Endothelial cell of umbilical vein (primary cell): ENCODE measurements at places on chromosomes 1 and 21. TPM values are rescaled to one million over a fixed set of nuclear protein-coding genes. Genes with fewer than 3 reads are reported as not detected.

AIRE gene
- 0.04 and 0.05 TPM in 2 replicates for polyA plus RNA-seq

KPRP gene
- polyA plus RNA-seq = not detected in 2 replicates

CCDC27 gene
- not detected in 2 replicates for polyA plus RNA-seq

ESPN gene
- 0.46 and 0.54 TPM in 2 replicates for polyA plus RNA-seq

MARK1 gene
- polyA plus RNA-seq = 1.2 and 1.4 TPM in 2 replicates

BOLA1 gene
- 12.2 and 16.1 TPM in 2 replicates for polyA plus RNA-seq

RAB7B gene
- 0.15 and 0.51 TPM in 2 replicates for polyA plus RNA-seq

LCE6A gene
- polyA plus RNA-seq = not detected in 2 replicates

CDK18 gene
- 0.13 and 0.17 TPM in 2 replicates for polyA plus RNA-seq

ARHGEF16 gene
- polyA plus RNA-seq = 0.52 and 0.80 TPM in 2 replicates

OVAAL gene
- 0.04 TPM in 1 of 2 replicates, not detected in the other for polyA plus RNA-seq

CTSS gene
- 3.5 and 4.0 TPM in 2 replicates for polyA plus RNA-seq

NBPF6 gene
- not detected in 2 replicates for polyA plus RNA-seq

ANXA9 gene
- polyA plus RNA-seq = not detected in 2 replicates

RIPPLY3 gene
- polyA plus RNA-seq = 0.03 TPM in 1 of 2 replicates, not detected in the other

PSRC1 gene
- 21.6 and 25.0 TPM in 2 replicates for polyA plus RNA-seq

FMO5 gene
- polyA plus RNA-seq = 0.43 and 0.48 TPM in 2 replicates

RYR2 gene
- not detected in 2 replicates for polyA plus RNA-seq

TRIM58 gene
- not detected in 2 replicates for polyA plus RNA-seq

LCE1B gene
- not detected in 2 replicates for polyA plus RNA-seq

PTPN7 gene
- polyA plus RNA-seq = 1.8 and 2.4 TPM in 2 replicates

HCRTR1 gene
- 1.3 and 1.5 TPM in 2 replicates for polyA plus RNA-seq

KRTAP19-1 gene
- not detected in 2 replicates for polyA plus RNA-seq

LCE3D gene
- polyA plus RNA-seq = not detected in 2 replicates

PCBP3 gene
- polyA plus RNA-seq = 0.06 TPM in 1 of 2 replicates, not detected in the other

LCA5L gene
- 0.26 and 0.38 TPM in 2 replicates for polyA plus RNA-seq

FAM151A gene
- not detected in 2 replicates for polyA plus RNA-seq

CRABP2 gene
- 0.21 and 0.32 TPM in 2 replicates for polyA plus RNA-seq

ACTL8 gene
- polyA plus RNA-seq = not detected in 2 replicates

NTRK1 gene
- polyA plus RNA-seq = 0.07 TPM in 1 of 2 replicates, not detected in the other

CA14 gene
- polyA plus RNA-seq = not detected in 2 replicates

CYYR1 gene
- 10.3 and 13.2 TPM in 2 replicates for polyA plus RNA-seq

FCMR gene
- not detected in 2 replicates for polyA plus RNA-seq

ARMH1 gene
- polyA plus RNA-seq = 0.17 and 0.48 TPM in 2 replicates

NFASC gene
- polyA plus RNA-seq = not detected in 2 replicates

MAP3K21 gene
- polyA plus RNA-seq = 0.48 and 0.65 TPM in 2 replicates

CHIA gene
- polyA plus RNA-seq = not detected in 2 replicates

ZC3H12A gene
- 9.4 and 12.9 TPM in 2 replicates for polyA plus RNA-seq

KISS1 gene
- polyA plus RNA-seq = 0.22 and 0.60 TPM in 2 replicates

RXRG gene
- polyA plus RNA-seq = not detected in 2 replicates

SLC45A3 gene
- polyA plus RNA-seq = 15.1 and 15.5 TPM in 2 replicates

AMY2B gene
- polyA plus RNA-seq = 0.53 and 1.0 TPM in 2 replicates

ADORA1 gene
- polyA plus RNA-seq = 0.08 and 0.15 TPM in 2 replicates

TMOD4 gene
- polyA plus RNA-seq = 0.22 TPM in 1 of 2 replicates, not detected in the other

TEX38 gene
- polyA plus RNA-seq = not detected in 2 replicates

LRRC3 gene
- 4.9 and 5.1 TPM in 2 replicates for polyA plus RNA-seq

LRRC40 gene
- polyA plus RNA-seq = 5.3 and 8.1 TPM in 2 replicates
